ENCODE measurements at places on chromosomes 3 and 15. TPM values are rescaled to one million over a fixed set of nuclear protein-coding genes. Genes with fewer than 3 reads are reported as not detected.
A peak's percentile ranks its signal among the peaks of the same experiment; 100 is the strongest.

The CYP1A1 gene
- total RNA-seq, result 73.8 TPM

GRCh38 chr3:100151024-100151707 is 36.9 kb upstream of the FILIP1L start:
- no peak overlapping the region for H3K4me3 ChIP-seq
- no peak overlapping the region for H3K27ac ChIP-seq
- no peaks in the 10 kb centered on the region for H3K4me1 ChIP-seq
- DNase-seq, result no peak
- no peaks in the 10 kb centered on the region for H3K27me3 ChIP-seq

GRCh38 chr3:45499529-45499928 is 95.0 kb upstream of the LIMD1 start:
- DNase-seq, result no peak
- no peak overlapping the region for H3K4me3 ChIP-seq
- no peak overlapping the region for H3K27ac ChIP-seq
- H3K36me3 ChIP-seq, result no peaks in the 10 kb centered on the region
- no peaks in the 10 kb centered on the region for H3K4me1 ChIP-seq

DNA sequence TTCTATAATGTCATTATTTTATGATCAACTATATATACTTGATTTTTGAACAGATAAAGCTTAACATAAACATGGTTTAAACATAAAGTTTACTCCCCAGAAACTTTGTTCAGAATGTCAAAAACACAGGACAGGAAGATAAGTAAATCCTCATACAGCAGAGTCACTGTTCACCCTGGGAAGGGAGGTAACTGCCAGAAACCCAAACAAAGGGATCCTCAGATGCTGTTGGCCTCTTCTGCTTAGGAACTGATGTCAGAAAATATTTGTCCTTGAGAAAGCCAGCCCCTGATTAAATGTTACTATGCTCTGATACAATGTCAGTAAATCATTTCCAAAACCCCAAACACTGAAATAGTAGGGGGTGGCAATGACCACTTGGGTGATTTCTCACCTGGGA is 185.3 kb downstream of the TJP1 start:
- no peak overlapping the region for H3K4me3 ChIP-seq
- no peaks in the 10 kb centered on the region for H3K4me1 ChIP-seq
- DNase-seq, result no peak

- no peak overlapping the region for H3K4me3 ChIP-seq
- peaks cover 39% of the 10 kb centered on the region for H3K4me1 ChIP-seq
- no peaks in the 10 kb centered on the region for H3K27me3 ChIP-seq
- no peaks in the 10 kb centered on the region for H3K36me3 ChIP-seq
- no peak for DNase-seq
- H3K27ac ChIP-seq, result peak overlapping the region; percentile 30
These were observed 76.3 kb downstream of the SMAD6 start for GRCh38 chr15:66778314-66778665.

The FBN1 gene
- total RNA-seq, result 0.21 TPM

DNA sequence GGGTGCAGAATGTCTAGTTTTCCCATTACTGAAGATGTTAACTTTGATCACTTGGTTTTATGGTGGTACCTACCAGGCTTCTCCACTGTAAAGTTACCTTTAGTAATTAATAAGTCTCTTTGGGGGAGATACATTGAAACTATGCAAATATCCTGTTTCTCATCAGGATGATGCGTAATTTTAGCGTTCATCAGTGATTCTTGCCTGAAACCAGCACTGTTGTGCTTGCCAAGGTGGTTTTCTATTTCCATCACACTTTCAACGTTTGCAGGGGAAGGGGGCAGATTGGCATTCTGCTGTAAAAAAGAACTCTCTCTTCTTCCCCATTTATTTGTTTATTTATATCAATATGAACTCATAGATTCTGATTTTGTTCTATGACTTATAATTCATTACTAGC is 61.0 kb downstream of the SSR3 start:
- no peaks in the 10 kb centered on the region for H3K4me1 ChIP-seq
- H3K27me3 ChIP-seq, result no peaks in the 10 kb centered on the region
- H3K27ac ChIP-seq, result no peak overlapping the region
- H3K4me3 ChIP-seq, result no peak overlapping the region
- DNase-seq, result no peak
- H3K36me3 ChIP-seq, result no peaks in the 10 kb centered on the region

- no peaks in the 10 kb centered on the region for H3K27me3 ChIP-seq
- H3K36me3 ChIP-seq, result no peaks in the 10 kb centered on the region
- DNase-seq, result no peak
- peaks cover 12% of the 10 kb centered on the region for H3K4me1 ChIP-seq
These were observed 29.9 kb downstream of the PDIA5 start for GRCh38 chr3:123096731-123097130.

DNA sequence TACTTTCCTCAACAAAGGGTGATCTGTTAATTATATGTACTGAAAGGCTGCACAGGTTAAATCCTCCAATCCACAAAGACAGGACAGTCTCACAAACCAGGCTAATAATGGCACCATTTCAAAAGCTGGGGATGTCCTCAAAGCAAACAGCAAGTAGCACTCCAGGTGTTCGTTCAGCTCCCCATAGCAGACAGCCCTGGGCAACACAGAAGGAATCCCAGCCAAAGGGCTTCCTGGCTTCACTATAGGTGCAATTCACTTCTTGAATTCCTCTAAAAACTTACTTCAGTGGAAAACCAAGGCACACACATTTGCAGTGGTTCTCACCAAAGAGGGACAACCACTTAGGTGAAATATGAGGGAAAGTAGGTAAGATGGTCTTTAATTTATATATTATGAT is 166.7 kb downstream of the CTNNB1 start:
- H3K27me3 ChIP-seq, result no peaks in the 10 kb centered on the region
- DNase-seq, result no peak
- H3K36me3 ChIP-seq, result no peaks in the 10 kb centered on the region
- no peak overlapping the region for H3K27ac ChIP-seq

- H3K27ac ChIP-seq, result no peak overlapping the region
- DNase-seq, result no peak
- no peaks in the 10 kb centered on the region for H3K36me3 ChIP-seq
- no peaks in the 10 kb centered on the region for H3K4me1 ChIP-seq
- no peaks in the 10 kb centered on the region for H3K27me3 ChIP-seq
- no peak overlapping the region for H3K4me3 ChIP-seq
These were observed 20.3 kb downstream of the GPR160 start for GRCh38 chr3:170058127-170058526.

DNA sequence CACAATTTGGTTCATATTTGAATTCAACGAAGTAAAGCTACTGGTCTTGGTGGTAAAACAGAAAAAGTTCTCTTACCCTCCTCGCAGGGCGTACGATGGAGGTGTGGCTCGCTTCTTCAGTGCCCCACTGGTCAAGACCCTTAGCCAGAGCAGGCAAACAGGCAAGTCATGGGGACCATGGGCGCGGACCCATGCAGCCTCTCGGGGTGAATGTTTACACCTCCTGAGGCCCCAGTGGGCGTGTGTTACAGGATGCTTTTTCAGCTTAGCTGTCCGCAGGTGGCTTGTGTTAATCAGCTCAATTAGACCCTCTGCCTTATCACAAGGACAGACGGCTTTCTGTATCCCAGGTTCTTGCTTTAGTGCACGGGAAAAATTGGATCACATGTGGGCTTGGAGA is 991.8 kb downstream of the GBE1 start:
- H3K4me3 ChIP-seq, result no peak overlapping the region
- no peaks in the 10 kb centered on the region for H3K27me3 ChIP-seq
- no peak overlapping the region for H3K27ac ChIP-seq

GRCh38 chr15:45168286-45168685 is 19.5 kb downstream of the SHF start:
- H3K27me3 ChIP-seq, result no peaks in the 10 kb centered on the region
- H3K27ac ChIP-seq, result no peak overlapping the region
- H3K4me3 ChIP-seq, result no peak overlapping the region
- H3K4me1 ChIP-seq, result peaks cover 21% of the 10 kb centered on the region

The COLQ gene
- 0.26 TPM for total RNA-seq

The CDV3 gene
- 260 TPM for total RNA-seq

DNA sequence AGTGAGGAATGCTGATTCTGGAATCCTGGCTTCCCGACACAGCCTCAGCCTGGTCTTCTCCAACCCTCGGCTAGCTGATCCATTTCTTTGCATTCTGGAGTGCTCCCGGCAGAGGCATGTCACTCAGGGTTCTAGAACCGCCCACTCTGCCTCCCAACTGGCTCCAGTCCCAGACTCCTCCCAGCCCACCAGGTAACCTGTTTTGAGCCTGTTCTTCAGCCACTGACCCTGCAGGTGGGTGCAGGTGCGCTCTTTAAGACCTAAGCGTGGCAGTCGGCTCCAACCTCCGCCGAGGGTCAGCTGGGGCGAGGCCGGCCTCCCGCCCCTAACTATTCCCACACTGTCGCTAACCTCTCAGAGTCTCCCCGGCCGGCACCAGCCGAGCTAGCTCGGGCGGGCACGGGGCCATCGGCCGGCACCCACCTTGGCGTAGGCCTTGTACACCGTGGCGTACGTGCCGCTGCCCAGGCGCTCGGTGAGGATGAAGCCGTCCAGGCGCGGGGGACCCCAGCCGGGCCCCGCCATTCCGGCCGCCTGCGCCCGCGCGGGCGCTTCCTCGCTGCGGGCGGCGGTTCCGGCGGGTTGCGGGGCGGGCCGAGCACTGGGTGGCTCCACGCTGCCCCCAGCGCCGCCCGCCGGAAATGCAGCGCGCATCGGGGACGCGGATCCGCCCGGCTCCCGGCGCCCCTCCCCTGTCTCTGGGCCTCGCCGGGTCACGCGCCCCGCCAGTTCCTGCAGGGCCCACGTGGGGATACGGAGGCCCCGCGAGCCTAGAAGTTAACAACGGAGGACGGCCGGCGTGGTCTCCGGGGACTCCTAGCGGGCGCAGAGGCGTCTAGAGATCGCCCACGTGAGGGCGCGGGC is at the start of gene ULK3:
TSS of gene ULK3 (minus strand) at position 576 of the 864 bp plus-strand sequence. CDS start at position 525, 51 bp downstream.
- DNase-seq, result peak; percentile 93
- H3K27ac ChIP-seq, result peak within 1 kb of the TSS; percentile 80
- peak within 1 kb of the TSS; percentile 90 for H3K4me3 ChIP-seq
- H3K4me1 ChIP-seq, result peaks cover 13% of the 10 kb centered on the region
- no peaks in the 10 kb centered on the region for H3K27me3 ChIP-seq

GRCh38 chr3:126023390-126023789 is 54.4 kb downstream of the ROPN1B start:
- DNase-seq, result no peak
- H3K27me3 ChIP-seq, result no peaks in the 10 kb centered on the region
- no peak overlapping the region for H3K4me3 ChIP-seq
- H3K36me3 ChIP-seq, result no peaks in the 10 kb centered on the region
- H3K4me1 ChIP-seq, result no peaks in the 10 kb centered on the region
- H3K27ac ChIP-seq, result no peak overlapping the region

GRCh38 chr3:95434491-95434890 is 1371.6 kb downstream of the NSUN3 start:
- no peak for DNase-seq
- H3K27me3 ChIP-seq, result no peaks in the 10 kb centered on the region
- no peaks in the 10 kb centered on the region for H3K4me1 ChIP-seq
- no peak overlapping the region for H3K27ac ChIP-seq
- H3K4me3 ChIP-seq, result no peak overlapping the region

- no peaks in the 10 kb centered on the region for H3K36me3 ChIP-seq
- DNase-seq, result no peak
- no peaks in the 10 kb centered on the region for H3K27me3 ChIP-seq
- no peak overlapping the region for H3K27ac ChIP-seq
- no peak overlapping the region for H3K4me3 ChIP-seq
These were observed 253.4 kb downstream of the IGSF11 start for GRCh38 chr3:118781232-118781631.

DNA sequence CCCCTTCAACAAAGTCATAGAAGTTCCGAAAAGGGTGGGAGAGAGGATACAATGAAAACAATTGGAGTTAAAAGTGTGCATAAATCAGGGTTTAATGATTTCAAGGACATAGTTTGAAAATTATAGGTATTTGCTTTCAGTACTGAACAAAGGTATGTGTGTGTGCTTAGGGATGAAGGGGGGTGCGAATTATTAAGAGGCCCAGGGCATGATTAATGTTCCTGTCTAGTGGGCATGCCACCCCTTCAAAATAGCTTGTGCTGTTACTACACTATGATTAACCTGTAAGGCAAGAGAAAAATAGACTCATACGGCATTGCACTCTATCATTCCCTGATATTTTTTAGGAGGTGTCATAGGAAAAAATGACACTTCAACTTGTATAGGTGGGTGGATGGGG is 731.6 kb downstream of the NAALADL2 start:
- H3K4me3 ChIP-seq, result no peak overlapping the region
- H3K27me3 ChIP-seq, result no peaks in the 10 kb centered on the region
- H3K4me1 ChIP-seq, result no peaks in the 10 kb centered on the region
- DNase-seq, result no peak

The TICRR gene
- total RNA-seq, result 24.1 TPM

- no peak overlapping the region for H3K4me3 ChIP-seq
- H3K36me3 ChIP-seq, result no peaks in the 10 kb centered on the region
- no peaks in the 10 kb centered on the region for H3K4me1 ChIP-seq
- DNase-seq, result no peak
- H3K27me3 ChIP-seq, result no peaks in the 10 kb centered on the region
These were observed 84.9 kb upstream of the ACP3 start for GRCh38 chr3:132232231-132232792.

GRCh38 chr3:139005356-139005993 is 593 bp downstream of the PRR23A start:
- no peaks in the 10 kb centered on the region for H3K36me3 ChIP-seq
- no peaks in the 10 kb centered on the region for H3K27me3 ChIP-seq
- H3K4me1 ChIP-seq, result no peaks in the 10 kb centered on the region
- DNase-seq, result no peak

- H3K36me3 ChIP-seq, result no peaks in the 10 kb centered on the region
- H3K4me1 ChIP-seq, result no peaks in the 10 kb centered on the region
- no peak for DNase-seq
- no peaks in the 10 kb centered on the region for H3K27me3 ChIP-seq
- no peak overlapping the region for H3K27ac ChIP-seq
These were observed 77.1 kb upstream of the PRTG start for GRCh38 chr15:55820043-55820442.

DNA sequence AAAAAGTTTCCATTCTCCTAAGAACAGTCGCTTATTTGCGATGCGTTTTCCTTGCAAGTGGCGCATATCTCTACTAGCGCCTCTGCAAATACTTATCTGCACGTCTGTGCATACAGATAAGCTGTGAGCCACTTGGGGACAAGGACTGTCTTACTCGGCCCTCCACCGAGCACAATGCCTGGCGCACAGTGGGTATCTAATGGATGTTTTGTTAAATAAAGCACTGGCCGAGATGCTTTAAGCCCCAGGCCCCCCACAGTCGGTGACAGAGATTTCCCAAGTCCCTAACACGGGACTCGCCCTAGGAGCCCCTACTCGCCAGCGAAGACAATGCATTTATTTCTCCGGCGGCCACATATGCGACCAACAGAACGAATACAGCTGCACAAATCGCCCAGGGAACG is 503 bp downstream of the HLTF start:
- no peaks in the 10 kb centered on the region for H3K36me3 ChIP-seq
- peak; percentile 34 for DNase-seq
- no peaks in the 10 kb centered on the region for H3K27me3 ChIP-seq
- peaks cover 15% of the 10 kb centered on the region for H3K4me1 ChIP-seq
- H3K27ac ChIP-seq, result peak overlapping the region; percentile 82

The PRKCI gene
- 45.8 TPM for total RNA-seq

All from Caco-2 (cell line).